ENCODE measurements at places on chromosomes 1 and 21. TPM values are rescaled to one million over a fixed set of nuclear protein-coding genes. Genes with fewer than 3 reads are reported as not detected.

DNA sequence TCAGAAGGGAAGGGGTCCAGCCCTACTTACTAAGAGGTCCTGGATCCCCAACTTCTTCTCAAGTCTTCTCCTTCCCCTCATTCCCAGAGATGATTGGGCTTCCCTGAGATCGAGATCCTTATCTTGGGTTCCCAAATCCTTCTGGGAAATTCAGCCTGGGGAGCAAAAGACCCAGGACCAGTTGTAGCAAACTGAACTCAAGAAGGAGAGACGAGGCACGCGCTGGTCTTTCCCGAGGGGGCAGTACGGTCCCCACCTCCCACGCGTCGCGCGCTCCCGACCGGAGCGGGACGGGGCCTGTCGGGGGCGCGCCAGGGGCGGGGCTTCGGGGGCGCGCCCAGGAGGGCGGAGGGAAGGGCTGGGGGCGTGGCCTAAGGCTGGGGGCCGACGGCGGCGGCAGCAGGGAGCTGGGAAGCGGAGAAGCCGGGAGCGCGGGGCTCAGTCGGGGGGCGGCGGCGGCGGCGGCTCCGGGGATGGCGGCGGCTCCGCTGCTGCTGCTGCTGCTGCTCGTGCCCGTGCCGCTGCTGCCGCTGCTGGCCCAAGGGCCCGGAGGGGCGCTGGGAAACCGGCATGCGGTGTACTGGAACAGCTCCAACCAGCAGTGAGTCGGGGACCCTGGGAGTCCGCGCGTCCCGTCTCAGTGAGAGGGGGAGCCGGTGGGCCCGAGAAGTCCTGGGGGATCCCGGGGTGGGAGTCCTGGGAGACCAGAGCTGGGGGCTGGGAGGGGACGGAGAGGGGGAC lies at the start of gene EFNA3:
EFNA3 (plus strand) TSS at position 369 of the 741 bp plus-strand sequence; CDS start at position 474, 105 bp downstream.
- H3K36me3 ChIP-seq, result no peaks in the 10 kb centered on the region
- H3K4me1 ChIP-seq, result peaks cover 45% of the 10 kb centered on the region
- peak within 1 kb of the TSS; percentile 39 for H3K4me3 ChIP-seq
- H3K27ac ChIP-seq, result no peak within 1 kb of the TSS

GRCh38 chr1:8669606-8670335 lies 147.7 kb downstream of the RERE start:
- H3K4me1 ChIP-seq, result peaks cover 53% of the 10 kb centered on the region
- no peak for DNase-seq
- H3K27ac ChIP-seq, result peak overlapping the region; percentile 64
- no peaks in the 10 kb centered on the region for H3K27me3 ChIP-seq
- H3K4me3 ChIP-seq, result no peak overlapping the region

DNAJC8 gene
- 55.3 TPM for total RNA-seq

DNA sequence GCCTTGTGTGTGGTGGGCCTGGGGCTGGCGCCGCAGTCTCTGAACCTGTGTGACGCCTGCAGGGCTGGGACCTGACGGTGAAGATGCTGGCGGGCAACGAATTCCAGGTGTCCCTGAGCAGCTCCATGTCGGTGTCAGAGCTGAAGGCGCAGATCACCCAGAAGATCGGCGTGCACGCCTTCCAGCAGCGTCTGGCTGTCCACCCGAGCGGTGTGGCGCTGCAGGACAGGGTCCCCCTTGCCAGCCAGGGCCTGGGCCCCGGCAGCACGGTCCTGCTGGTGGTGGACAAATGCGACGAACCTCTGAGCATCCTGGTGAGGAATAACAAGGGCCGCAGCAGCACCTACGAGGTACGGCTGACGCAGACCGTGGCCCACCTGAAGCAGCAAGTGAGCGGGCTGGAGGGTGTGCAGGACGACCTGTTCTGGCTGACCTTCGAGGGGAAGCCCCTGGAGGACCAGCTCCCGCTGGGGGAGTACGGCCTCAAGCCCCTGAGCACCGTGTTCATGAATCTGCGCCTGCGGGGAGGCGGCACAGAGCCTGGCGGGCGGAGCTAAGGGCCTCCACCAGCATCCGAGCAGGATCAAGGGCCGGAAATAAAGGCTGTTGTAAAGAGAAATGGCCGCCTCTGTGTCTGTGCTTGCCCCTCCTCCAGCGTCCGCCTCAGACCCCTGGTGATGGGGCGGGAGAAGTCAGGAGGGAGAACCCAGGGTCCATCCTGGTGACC lies 788 bp downstream of the ISG15 start:
- H3K36me3 ChIP-seq, result no peaks in the 10 kb centered on the region
- peaks cover 15% of the 10 kb centered on the region for H3K4me1 ChIP-seq
- H3K4me3 ChIP-seq, result peak overlapping the region; percentile 68

DNA sequence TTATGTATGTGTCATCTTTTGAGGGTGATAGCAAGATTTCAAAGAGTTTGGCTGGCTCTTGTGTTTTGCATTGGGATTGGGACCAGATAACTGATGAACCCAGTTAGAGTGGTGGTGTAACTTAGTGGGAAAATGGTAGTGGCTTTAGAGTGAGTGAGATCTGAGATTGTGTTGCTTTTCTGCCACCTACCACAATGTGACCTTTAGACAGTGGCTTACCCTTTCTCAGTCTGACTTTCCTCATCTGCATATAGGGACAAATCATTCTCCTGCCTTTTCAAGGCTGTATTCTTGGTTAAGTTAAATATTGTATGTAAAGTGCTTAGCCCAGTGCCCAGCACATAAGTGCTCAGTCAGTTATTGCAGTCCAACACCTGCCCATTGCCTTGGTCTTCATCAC lies 31.3 kb downstream of the CENPF start:
- H3K4me1 ChIP-seq, result no peaks in the 10 kb centered on the region
- no peak for DNase-seq
- no peaks in the 10 kb centered on the region for H3K27me3 ChIP-seq
- H3K36me3 ChIP-seq, result no peaks in the 10 kb centered on the region
- no peak overlapping the region for H3K4me3 ChIP-seq

- H3K4me1 ChIP-seq, result no peaks in the 10 kb centered on the region
- no peak for DNase-seq
- H3K27me3 ChIP-seq, result no peaks in the 10 kb centered on the region
- peak overlapping the region; percentile 39 for H3K27ac ChIP-seq
- no peak overlapping the region for H3K4me3 ChIP-seq
- H3K36me3 ChIP-seq, result no peaks in the 10 kb centered on the region
Observed at GRCh38 chr1:231021540-231022031, 18.5 kb downstream of the FAM89A start.

DMAP1 gene
- 32.1 TPM for total RNA-seq

TMEM82 gene
- total RNA-seq, result not detected

KCNE2 gene
- not detected for total RNA-seq

CLCNKA gene
- total RNA-seq, result 0.20 TPM

TRAF3IP3 gene
- 0.19 TPM for total RNA-seq

GRCh38 chr1:209291715-209292114 lies 291.8 kb upstream of the CAMK1G start:
- no peaks in the 10 kb centered on the region for H3K36me3 ChIP-seq

DNA sequence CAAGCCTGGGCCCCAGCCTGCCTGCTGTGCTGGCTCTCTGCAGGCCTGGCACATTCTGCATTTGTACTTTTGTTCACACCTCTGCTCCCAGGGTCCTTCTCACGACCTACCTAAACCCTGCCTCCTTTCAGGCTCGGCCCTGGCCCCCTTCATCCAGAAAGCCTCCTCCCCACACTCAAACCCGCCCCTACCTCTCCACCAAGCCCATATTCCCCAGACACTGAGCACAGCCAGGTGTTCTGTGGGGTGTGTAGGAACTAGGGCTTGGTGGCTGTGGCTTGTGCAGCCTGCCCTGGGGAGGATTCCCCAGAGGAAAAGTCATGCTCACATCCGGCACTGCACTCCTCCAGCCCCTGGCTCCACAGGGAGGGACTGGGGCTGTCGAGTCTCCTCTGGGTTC lies 8.2 kb upstream of the MIXL1 start:
- no peak for DNase-seq
- no peaks in the 10 kb centered on the region for H3K4me1 ChIP-seq
- H3K27ac ChIP-seq, result no peak overlapping the region
- no peak overlapping the region for H3K4me3 ChIP-seq

GRCh38 chr1:81596341-81596740 lies 204.4 kb upstream of the ADGRL2 start:
- no peaks in the 10 kb centered on the region for H3K36me3 ChIP-seq
- H3K27ac ChIP-seq, result no peak overlapping the region
- no peaks in the 10 kb centered on the region for H3K27me3 ChIP-seq
- no peak overlapping the region for H3K4me3 ChIP-seq
- DNase-seq, result no peak

EPHA2 gene
- 17.5 TPM for total RNA-seq

AKNAD1 gene
- not detected for total RNA-seq

DNA sequence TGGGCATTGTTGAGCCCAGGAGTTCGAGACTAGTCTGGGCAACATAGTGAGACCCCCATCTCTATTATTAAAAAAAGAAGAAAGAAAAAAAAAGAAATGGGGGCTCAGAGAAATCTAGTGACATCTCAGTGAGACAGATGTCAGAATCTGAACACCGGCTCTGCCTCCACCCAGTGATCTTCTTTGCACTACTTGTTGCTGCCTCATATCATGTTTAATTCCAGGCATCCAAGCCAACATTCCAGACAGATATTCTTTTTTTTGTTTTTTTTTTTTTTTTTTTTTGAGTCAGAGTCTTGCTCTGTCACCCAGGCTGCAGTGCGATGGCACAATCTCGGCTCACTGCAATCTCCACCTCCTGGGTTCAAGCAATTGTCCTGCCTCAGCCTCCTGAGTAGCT lies 5.0 kb upstream of the ARL8A start:
- no peak overlapping the region for H3K27ac ChIP-seq
- H3K4me3 ChIP-seq, result no peak overlapping the region

- H3K27ac ChIP-seq, result no peak overlapping the region
- no peak for DNase-seq
- H3K36me3 ChIP-seq, result peaks cover 24% of the 10 kb centered on the region
Observed at GRCh38 chr1:25562101-25562927, 18.9 kb downstream of the LDLRAP1 start.

CELA2A gene
- not detected for total RNA-seq

- H3K27ac ChIP-seq, result no peak overlapping the region
- no peak for DNase-seq
- H3K4me1 ChIP-seq, result no peaks in the 10 kb centered on the region
- no peaks in the 10 kb centered on the region for H3K27me3 ChIP-seq
- no peaks in the 10 kb centered on the region for H3K36me3 ChIP-seq
Observed at GRCh38 chr1:54853793-54854370, 33.1 kb downstream of the DHCR24 start.

DNA sequence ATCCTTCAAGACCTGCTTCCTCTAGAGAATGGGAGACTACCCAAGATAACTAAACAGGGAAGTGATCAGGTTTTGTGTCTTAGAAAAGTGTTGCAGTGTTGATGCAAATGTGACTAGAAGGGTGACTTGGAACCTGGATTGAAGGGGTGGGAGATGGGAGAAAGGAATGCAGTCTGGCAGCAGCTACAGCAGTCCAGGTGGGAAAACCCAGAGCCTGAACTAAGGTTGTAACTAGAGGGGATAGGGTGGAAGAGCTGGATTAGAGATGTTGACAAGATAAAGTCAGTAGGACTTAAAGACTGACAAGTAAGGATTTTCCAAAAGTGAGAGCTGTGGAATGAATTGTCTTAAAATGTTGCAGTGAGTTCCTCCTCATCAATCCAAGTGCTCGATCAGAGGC lies 7.1 kb upstream of the SHISA4 start:
- H3K27me3 ChIP-seq, result no peaks in the 10 kb centered on the region
- DNase-seq, result no peak
- no peaks in the 10 kb centered on the region for H3K36me3 ChIP-seq
- no peak overlapping the region for H3K27ac ChIP-seq
- H3K4me3 ChIP-seq, result no peak overlapping the region

SH2D1B gene
- 0.16 TPM for total RNA-seq

GRCh38 chr1:153677718-153678518 lies 570 bp upstream of the NPR1 start:
- peak overlapping the region; percentile 45 for H3K4me3 ChIP-seq
- H3K4me1 ChIP-seq, result peaks cover 31% of the 10 kb centered on the region
- H3K36me3 ChIP-seq, result no peaks in the 10 kb centered on the region
- H3K27ac ChIP-seq, result peak overlapping the region; percentile 64
- H3K27me3 ChIP-seq, result no peaks in the 10 kb centered on the region

NBL1 gene
- 19.5 TPM for total RNA-seq

DNA sequence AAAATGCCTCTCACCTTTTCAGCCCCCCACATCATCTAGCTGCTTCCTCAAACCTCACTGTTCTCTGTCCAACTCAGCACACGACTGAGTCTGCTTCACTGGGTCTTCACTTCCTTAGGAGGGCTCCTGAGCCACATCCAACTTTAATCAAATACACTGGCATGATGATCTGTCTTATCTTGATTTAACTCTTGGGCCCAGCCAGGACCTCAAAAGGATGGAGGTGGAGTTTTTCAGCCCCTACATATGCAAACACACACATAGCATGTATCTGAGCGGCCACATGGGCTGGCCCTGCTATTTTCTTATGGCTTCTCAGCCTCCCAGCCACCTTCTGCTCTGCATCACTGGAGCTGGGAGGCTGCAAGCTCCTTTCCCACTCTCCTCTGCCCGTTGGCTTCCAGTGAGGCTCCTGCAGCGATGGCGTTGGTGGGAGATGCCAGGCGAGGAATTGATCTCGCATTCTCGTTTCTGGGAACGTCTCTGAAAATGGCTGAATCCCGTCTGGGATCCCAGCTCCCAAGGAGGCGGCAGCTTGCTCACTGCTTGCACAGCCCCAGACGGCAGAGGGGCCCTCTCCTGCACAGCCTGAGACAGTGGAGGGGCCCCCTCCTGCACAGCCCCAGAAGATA lies 1.8 kb upstream of the PRXL2B start:
- H3K27ac ChIP-seq, result peak overlapping the region; percentile 98
- no peak for DNase-seq
- peaks cover 27% of the 10 kb centered on the region for H3K4me1 ChIP-seq
- H3K27me3 ChIP-seq, result no peaks in the 10 kb centered on the region
- peak overlapping the region; percentile 97 for H3K4me3 ChIP-seq
- no peaks in the 10 kb centered on the region for H3K36me3 ChIP-seq

ZNF695 gene
- not detected for total RNA-seq

ASPM gene
- total RNA-seq, result 2.4 TPM

NR1I3 gene
- not detected for total RNA-seq

CRYAA gene
- not detected for total RNA-seq

S100A3 gene
- total RNA-seq, result 1.8 TPM

DNA sequence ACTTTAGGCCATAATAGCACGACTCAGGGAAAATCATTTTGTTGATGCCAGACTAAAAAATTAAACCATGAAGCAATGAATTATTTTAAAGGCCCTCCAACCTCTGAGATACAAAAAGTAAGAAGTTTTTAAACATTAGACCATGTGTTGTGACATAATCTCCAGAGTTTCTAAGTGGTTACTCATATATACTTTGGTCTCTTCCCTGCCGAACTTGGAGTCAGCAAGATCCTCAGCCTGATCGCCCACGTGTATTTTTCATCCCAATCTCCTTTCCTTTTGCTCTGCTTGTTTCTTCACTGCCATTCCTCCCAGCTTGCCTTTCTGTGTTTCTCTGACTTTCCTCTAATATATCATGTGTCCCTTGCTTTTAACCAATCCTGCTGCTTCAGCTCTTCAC lies 3.8 kb downstream of the ARV1 start:
- peaks cover 14% of the 10 kb centered on the region for H3K4me1 ChIP-seq
- no peak overlapping the region for H3K4me3 ChIP-seq
- H3K27me3 ChIP-seq, result no peaks in the 10 kb centered on the region
- no peak overlapping the region for H3K27ac ChIP-seq

DNA sequence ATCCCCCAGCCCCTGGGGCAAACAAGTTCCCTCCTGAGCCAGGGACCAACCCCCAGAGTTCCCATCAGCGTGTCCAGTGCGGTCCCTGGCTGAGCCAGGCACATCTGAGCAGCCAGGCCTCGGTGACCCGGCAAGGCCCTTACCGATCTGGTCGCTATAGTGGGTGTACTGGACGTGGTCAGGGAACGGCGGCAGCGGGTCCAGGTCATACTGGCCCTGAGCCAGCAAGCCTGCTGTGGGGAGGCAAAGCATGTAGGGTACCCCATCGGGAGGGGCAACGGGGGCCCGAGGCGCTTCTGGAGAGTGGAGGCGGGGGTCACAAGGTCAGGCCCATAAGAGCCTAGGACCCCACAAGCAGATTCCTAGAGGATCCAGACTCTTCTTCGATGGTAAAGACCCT lies 3.5 kb downstream of the MFAP2 start:
- no peak overlapping the region for H3K4me3 ChIP-seq
- H3K36me3 ChIP-seq, result no peaks in the 10 kb centered on the region
- DNase-seq, result no peak
- peaks cover 24% of the 10 kb centered on the region for H3K4me1 ChIP-seq
- no peaks in the 10 kb centered on the region for H3K27me3 ChIP-seq
- no peak overlapping the region for H3K27ac ChIP-seq
